ENCODE measurements at places on chromosomes 3 and 15. TPM values are rescaled to one million over a fixed set of nuclear protein-coding genes. Genes with fewer than 3 reads are reported as not detected.

GRM7 gene
- total RNA-seq, result 0.11 TPM

TMCO5A gene
- not detected for total RNA-seq

CSTA gene
- 0.94 TPM for total RNA-seq

SLC9A9 gene
- 7.8 TPM for total RNA-seq

KBTBD13 gene
- total RNA-seq, result not detected

BSN gene
- 0.56 TPM for total RNA-seq

GOLGA8G gene
- not detected for total RNA-seq

All from thyroid gland (tissue), 4 donors.